GM23248 (cell line): ENCODE measurements at places on chromosomes 4 and X. TPM values are rescaled to one million over a fixed set of nuclear protein-coding genes. Genes with fewer than 3 reads are reported as not detected.

- DNase-seq: no peak
- H3K27ac ChIP-seq: no peak overlapping the region
Observed at GRCh38 chr4:6177587-6178197, 22.7 kb downstream of the JAKMIP1 start.

DNA sequence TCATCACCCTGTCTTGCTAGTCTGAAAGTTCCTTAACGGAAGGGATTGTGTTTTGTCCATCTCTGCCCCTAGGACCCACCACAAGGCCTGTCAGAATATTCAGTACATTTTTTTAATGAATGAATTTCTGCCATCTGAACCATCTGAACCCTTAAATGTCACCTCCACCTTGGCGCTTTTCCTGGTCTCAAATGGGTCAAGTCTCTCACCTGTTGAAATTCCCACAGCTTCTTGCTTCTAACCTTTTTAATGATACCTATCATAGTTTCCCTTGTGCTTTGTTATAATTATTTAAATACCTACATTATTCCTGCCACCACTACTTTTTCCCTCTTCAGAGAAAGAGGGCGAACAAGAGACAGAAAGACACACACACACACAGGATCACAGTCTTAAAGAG, 48.0 kb downstream of the SHROOM4 start:
- H3K4me3 ChIP-seq: no peak overlapping the region
- no peaks in the 10 kb centered on the region for H3K36me3 ChIP-seq
- no peak overlapping the region for H3K27ac ChIP-seq
- DNase-seq: no peak
- H3K4me1 ChIP-seq: no peaks in the 10 kb centered on the region
- H3K27me3 ChIP-seq: no peaks in the 10 kb centered on the region

DNA sequence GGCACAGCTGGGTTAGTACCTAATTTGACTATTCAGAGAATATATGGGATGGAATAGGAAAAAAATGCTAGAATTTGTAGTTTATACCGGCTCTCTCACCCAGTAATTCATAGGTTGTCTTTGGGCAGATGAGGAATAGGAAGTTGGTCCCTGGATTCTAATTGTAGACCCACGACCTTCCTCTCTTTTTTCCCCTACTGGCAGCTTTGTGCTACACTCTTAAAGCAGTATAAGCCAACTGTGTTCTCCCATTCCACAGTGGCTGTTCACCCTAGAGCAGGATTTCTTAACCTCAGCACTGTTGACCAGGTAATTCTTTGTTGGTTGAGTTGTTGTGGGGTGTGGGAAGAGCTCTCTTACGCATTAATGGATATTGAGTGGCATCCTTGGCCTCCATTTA, 92.9 kb downstream of the FNIP2 start:
- H3K4me1 ChIP-seq: peaks cover 17% of the 10 kb centered on the region
- no peak overlapping the region for H3K27ac ChIP-seq
- no peaks in the 10 kb centered on the region for H3K27me3 ChIP-seq

- no peaks in the 10 kb centered on the region for H3K36me3 ChIP-seq
- peaks cover 25% of the 10 kb centered on the region for H3K27me3 ChIP-seq
- DNase-seq: no peak
- no peaks in the 10 kb centered on the region for H3K4me1 ChIP-seq
- no peak overlapping the region for H3K4me3 ChIP-seq
- H3K27ac ChIP-seq: no peak overlapping the region
Observed at GRCh38 chr4:127624173-127624572, 8.6 kb upstream of the INTU start.

DNA sequence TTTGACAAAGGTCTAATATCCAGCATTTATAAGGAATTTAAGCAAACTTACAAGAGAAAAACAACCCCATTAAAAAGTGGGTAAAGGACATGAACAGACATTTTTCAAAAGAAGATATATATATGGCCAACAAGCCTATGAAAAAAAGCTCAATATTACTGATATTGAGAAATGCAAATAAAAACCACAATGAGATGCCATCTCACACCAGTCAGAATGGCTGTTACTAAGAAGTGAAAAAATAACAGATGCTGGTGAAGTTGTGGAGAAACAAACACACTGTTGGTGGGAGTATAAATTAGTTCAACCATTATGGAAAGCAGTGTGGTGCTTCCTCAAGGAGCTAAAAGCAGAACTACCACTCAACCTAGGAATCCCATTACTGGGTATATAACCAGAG, 91.6 kb upstream of the EFHC2 start:
- no peaks in the 10 kb centered on the region for H3K4me1 ChIP-seq
- no peaks in the 10 kb centered on the region for H3K27me3 ChIP-seq
- no peak for DNase-seq

DNA sequence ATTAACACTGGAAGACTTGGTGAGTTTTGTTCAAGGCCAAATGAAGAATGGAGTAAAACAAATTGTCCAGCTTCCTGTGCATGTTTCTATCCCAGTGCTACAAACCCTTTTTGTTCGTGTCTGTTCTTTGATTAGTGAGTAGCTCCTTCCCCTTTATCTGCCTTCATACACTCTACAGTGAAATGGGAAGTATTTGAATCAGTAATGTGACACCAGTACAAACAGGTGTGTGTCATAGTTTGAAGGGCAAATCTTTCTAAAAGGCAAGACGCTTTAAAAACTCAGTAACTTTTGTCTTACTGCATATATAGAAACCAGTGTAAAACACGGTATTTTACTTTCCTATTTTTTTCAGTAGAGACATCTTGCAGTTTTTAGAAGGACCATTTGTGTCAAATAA, 5.9 kb downstream of the ARHGEF38 start:
- no peak overlapping the region for H3K27ac ChIP-seq
- DNase-seq: no peak
- H3K27me3 ChIP-seq: no peaks in the 10 kb centered on the region; the same call in 1 of the 2 replicates
- H3K4me1 ChIP-seq: no peaks in the 10 kb centered on the region

GRCh38 chr4:8468746-8469535, 28.4 kb downstream of the TRMT44 start:
- no peak overlapping the region for H3K27ac ChIP-seq
- H3K36me3 ChIP-seq: peaks cover 3% of the 10 kb centered on the region; the same call in 1 of the 2 replicates

GRCh38 chr4:37465296-37465695, 220.8 kb downstream of the NWD2 start:
- H3K27me3 ChIP-seq: peaks cover 3% of the 10 kb centered on the region; the same call in 1 of the 2 replicates
- no peak overlapping the region for H3K4me3 ChIP-seq
- no peaks in the 10 kb centered on the region for H3K36me3 ChIP-seq
- H3K27ac ChIP-seq: no peak overlapping the region
- no peak for DNase-seq

Gene CT47C1
- not detected in 2 replicates for total RNA-seq
